ENCODE measurements at places on chromosomes 12 and 14. TPM values are rescaled to one million over a fixed set of nuclear protein-coding genes. Genes with fewer than 3 reads are reported as not detected.

The OVCH1 gene
- not detected for total RNA-seq

GRCh38 chr12:75990189-75990912, 41.2 kb downstream of the PHLDA1 start:
- peaks cover 3% of the 10 kb centered on the region for H3K27me3 ChIP-seq
- peaks cover 17% of the 10 kb centered on the region for H3K4me1 ChIP-seq
- no peak overlapping the region for H3K27ac ChIP-seq

DNA sequence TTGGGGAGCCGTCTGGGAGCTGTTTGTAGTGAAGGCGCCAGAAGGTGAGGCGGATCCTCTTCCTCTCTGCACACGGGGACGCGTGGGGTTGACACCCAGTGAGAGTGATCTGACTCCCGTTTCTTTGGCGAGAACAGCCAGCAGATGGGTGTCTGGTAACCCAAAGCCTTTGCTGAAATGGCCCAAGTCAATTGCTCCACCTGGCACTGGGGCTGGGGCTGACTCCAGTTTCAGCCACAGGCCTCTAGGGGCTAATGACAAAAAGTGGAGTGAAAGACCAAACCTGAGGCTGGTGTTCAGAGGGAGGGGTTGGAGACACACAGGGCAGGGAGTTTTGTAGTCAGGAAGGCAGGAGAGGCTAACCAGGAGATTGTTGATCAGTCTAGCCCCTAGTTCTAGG, 87.0 kb downstream of the FRMD6 start:
- DNase-seq, result no peak
- no peaks in the 10 kb centered on the region for H3K36me3 ChIP-seq
- no peak overlapping the region for H3K4me3 ChIP-seq

GRCh38 chr12:95877622-95878021, 18.9 kb downstream of the SNRPF start:
- no peak overlapping the region for H3K4me3 ChIP-seq
- no peaks in the 10 kb centered on the region for H3K27me3 ChIP-seq
- peaks cover 18% of the 10 kb centered on the region for H3K36me3 ChIP-seq
- no peak overlapping the region for H3K27ac ChIP-seq
- no peaks in the 10 kb centered on the region for H3K4me1 ChIP-seq
- no peak for DNase-seq

The PARPBP gene
- 20.5 TPM for total RNA-seq

The NELL2 gene
- 147 TPM for total RNA-seq

DNA sequence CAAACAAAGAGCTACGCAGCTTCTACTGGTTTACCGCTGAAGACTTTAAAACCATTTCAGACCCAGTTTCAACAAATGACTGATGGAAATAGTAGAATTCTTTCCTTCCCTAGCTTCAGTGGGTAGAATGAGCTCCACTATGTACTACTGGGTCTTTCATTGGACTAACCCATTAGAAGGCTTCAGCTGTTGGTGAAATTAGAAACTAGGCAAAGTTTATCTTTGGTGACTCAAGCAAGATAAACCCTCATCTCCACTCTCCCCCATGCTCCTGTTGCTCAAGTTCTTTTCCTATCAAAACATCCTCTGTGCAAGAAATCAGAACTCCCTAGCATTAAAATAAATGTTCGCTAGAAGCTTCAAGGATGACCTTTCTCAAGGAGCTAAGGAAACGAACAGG, 159.2 kb downstream of the PAWR start:
- no peaks in the 10 kb centered on the region for H3K27me3 ChIP-seq
- H3K36me3 ChIP-seq, result no peaks in the 10 kb centered on the region
- no peak overlapping the region for H3K27ac ChIP-seq
- no peaks in the 10 kb centered on the region for H3K4me1 ChIP-seq
- no peak for DNase-seq
- H3K4me3 ChIP-seq, result no peak overlapping the region

GRCh38 chr12:66365718-66366490, 63.6 kb downstream of the HELB start:
- no peak for DNase-seq
- no peak overlapping the region for H3K4me3 ChIP-seq
- H3K27ac ChIP-seq, result no peak overlapping the region
- peaks cover 5% of the 10 kb centered on the region for H3K36me3 ChIP-seq

DNA sequence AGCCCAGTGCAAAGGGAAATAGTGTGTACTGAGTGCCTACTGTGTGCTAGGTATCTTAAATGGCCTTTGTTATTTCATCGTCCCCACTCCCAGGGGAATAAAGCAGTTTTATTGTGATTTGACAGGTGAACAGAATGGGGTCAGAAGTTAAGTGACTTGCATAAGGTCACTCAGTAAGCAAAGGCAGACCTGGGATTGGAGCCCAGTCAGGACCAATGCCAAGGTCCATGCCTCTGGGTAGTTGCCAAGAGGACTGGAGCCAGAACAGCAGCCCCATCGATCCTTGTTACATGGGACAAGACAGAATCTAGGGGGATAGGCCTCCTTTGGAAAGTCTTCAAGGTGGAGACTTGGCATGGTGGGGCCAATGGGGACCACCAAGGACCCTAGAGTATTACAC, 227.4 kb upstream of the PWP1 start:
- no peaks in the 10 kb centered on the region for H3K27me3 ChIP-seq
- H3K4me3 ChIP-seq, result no peak overlapping the region
- H3K4me1 ChIP-seq, result no peaks in the 10 kb centered on the region
- H3K27ac ChIP-seq, result no peak overlapping the region
- no peaks in the 10 kb centered on the region for H3K36me3 ChIP-seq

The HCAR2 gene
- not detected for total RNA-seq

DNA sequence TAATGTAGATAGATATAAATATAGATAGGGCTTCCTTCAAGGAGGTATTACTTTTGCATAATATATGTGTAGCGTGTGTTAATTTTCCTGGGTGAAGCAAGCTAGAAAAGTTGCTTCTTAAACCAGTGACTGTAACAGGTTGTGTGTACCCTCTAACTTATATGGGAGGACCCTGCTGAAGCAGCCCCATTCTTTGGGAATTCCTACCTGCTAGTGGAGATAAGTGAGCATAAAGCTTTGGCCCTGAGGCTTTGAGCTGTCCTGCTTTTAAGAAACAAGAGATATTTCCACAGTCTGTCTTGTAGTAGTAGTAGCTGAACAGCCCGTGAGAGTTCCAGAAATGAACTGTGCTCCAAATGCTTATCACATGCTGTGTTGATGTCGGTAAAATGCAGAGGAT, 8.6 kb downstream of the RMST start:
- H3K27me3 ChIP-seq, result peaks cover 3% of the 10 kb centered on the region
- H3K36me3 ChIP-seq, result no peaks in the 10 kb centered on the region
- H3K27ac ChIP-seq, result no peak overlapping the region
- no peak overlapping the region for H3K4me3 ChIP-seq

DNA sequence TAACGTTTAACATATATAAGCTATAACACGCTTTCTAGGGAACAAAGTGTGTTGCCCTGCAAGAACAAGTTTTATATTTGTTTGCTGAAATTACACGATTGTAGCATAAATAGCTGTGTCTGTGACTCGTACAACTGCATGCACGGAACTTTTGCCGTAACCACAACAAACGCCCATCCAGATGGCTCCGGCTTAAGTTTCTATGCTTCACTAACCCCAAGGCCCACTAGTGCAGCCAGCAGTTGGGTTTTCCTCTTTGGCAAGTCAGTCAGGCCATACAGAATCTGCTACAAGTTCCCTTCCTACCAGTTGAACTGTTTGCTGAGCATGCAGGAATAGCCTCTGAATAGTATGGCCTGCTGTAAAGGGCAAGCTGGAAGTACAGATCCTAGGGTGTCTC, 12.1 kb downstream of the CSRP2 start:
- H3K27me3 ChIP-seq, result peaks cover 8% of the 10 kb centered on the region
- no peaks in the 10 kb centered on the region for H3K4me1 ChIP-seq
- no peak overlapping the region for H3K27ac ChIP-seq
- no peaks in the 10 kb centered on the region for H3K36me3 ChIP-seq
- H3K4me3 ChIP-seq, result no peak overlapping the region

DNA sequence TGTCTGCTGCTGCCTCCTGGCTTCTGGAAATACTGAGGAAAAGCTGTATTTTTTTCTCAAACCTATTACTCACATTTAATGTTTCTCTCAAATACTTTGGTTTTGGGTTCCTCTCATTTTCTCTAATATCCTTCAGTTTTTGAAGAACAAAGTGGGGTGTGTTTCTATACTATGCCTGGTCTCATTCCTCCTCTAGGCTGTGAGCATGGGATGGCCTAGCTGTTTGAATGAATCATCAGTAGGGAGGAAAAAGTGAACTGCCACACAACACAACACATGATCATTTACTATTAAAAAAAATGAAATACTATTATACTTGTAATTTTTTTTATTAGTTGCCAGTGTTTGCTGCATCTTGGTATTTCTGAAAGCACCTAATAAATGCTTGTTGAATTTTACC, 11.3 kb upstream of the SMCO3 start:
- H3K4me3 ChIP-seq, result no peak overlapping the region
- H3K36me3 ChIP-seq, result no peaks in the 10 kb centered on the region
- peaks cover 3% of the 10 kb centered on the region for H3K27me3 ChIP-seq
- no peak overlapping the region for H3K27ac ChIP-seq
- H3K4me1 ChIP-seq, result no peaks in the 10 kb centered on the region

GRCh38 chr12:53056901-53057300, 7.0 kb downstream of the TNS2 start:
- no peaks in the 10 kb centered on the region for H3K36me3 ChIP-seq
- no peak overlapping the region for H3K4me3 ChIP-seq
- H3K27ac ChIP-seq, result no peak overlapping the region
- no peak for DNase-seq
- H3K4me1 ChIP-seq, result peaks cover 8% of the 10 kb centered on the region

GRCh38 chr12:129423041-129423580, 480.7 kb downstream of the TMEM132D start:
- H3K4me1 ChIP-seq, result no peaks in the 10 kb centered on the region
- no peaks in the 10 kb centered on the region for H3K36me3 ChIP-seq
- no peak overlapping the region for H3K27ac ChIP-seq
- H3K27me3 ChIP-seq, result no peaks in the 10 kb centered on the region
- no peak overlapping the region for H3K4me3 ChIP-seq

The ANAPC5 gene
- 135 TPM for total RNA-seq

DNA sequence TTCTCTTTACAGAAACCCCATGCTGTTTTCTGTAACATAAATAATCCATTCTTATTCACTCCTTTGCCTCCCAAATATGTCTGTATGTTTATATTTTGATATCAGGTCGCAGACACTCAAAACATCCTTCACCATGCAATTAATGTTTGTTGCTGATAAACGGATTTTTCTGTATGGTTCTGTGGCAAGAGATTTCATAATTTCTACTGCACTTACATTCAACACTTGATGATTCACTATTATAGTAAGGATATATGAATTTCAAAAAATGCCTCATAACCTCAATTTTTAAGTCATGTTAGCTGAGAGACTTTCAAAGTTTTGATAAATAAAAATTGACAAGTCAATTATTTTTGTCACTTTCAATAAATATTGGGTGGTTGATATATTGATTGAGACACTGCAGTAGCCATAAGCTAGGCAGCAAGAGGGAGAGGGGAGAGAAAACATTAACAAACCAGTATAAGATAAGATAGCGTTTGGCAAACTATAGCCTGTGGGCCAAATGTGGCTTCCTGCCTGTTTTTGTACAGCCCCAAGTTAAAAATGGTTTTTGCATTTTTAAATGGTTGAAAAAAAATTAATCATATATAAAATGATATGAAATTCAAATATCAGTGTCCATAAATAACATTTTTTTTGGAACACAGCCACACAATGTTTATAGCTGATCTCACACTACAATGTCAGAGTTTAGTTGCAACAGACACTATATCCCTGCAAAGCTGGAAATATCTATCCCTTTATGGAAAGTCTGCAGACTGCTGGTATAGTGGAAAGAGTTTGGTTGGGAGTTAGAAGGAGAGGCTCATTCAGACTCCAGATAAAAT, 18.3 kb downstream of the ALDH6A1 start:
- H3K4me3 ChIP-seq, result no peak overlapping the region
- no peak for DNase-seq
- no peak overlapping the region for H3K27ac ChIP-seq
- H3K36me3 ChIP-seq, result peaks cover 5% of the 10 kb centered on the region
- no peaks in the 10 kb centered on the region for H3K4me1 ChIP-seq

GRCh38 chr14:63299351-63300110, 19.2 kb downstream of the GPHB5 start:
- H3K4me3 ChIP-seq, result no peak overlapping the region
- H3K36me3 ChIP-seq, result no peaks in the 10 kb centered on the region
- H3K27ac ChIP-seq, result no peak overlapping the region
- DNase-seq, result no peak
- peaks cover 14% of the 10 kb centered on the region for H3K27me3 ChIP-seq

DNA sequence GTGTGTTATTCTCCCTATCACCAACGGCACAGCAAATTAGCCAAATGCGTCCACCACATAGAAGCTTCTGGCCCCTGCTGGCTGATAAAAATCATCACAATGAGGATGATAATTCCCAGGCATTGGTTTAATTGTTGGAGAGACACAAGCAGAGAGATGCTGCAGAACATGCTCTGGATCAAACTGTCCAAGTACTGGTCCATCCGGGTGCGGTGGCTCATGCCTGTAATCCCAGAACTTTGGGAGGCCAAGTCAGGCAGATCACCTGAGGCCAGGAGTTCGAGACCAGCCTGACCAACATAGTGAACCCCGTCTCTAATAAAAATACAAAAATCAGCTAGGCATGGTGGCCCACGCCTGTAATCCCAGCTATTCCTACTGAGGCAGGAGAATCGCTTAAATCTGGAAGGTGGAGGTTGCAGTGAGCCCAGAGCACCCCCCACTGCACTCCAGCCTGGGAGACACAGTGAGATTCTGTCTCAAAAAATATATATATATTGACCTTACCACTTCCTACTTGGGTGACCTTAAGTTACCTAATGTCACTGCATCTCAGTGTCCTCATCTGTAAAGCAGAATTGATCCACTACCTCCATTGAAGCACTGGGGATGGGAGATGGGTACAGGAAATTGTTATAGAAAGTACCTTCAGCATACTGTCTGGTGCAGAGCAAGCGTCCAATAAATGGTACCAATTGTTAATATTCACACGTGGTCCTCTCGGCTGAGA, 83.7 kb upstream of the EGLN3 start:
- H3K27me3 ChIP-seq, result peaks cover 10% of the 10 kb centered on the region
- H3K4me3 ChIP-seq, result no peak overlapping the region
- peaks cover 6% of the 10 kb centered on the region for H3K36me3 ChIP-seq
- no peak overlapping the region for H3K27ac ChIP-seq
- no peak for DNase-seq

- H3K27me3 ChIP-seq, result no peaks in the 10 kb centered on the region
- DNase-seq, result no peak
- no peak overlapping the region for H3K4me3 ChIP-seq
- no peak overlapping the region for H3K27ac ChIP-seq
- no peaks in the 10 kb centered on the region for H3K4me1 ChIP-seq
Measured at GRCh38 chr14:41062826-41063225, 543.9 kb upstream of the LRFN5 start.

GRCh38 chr14:33997611-33998010, 46.7 kb upstream of the EGLN3 start:
- H3K36me3 ChIP-seq, result peaks cover 4% of the 10 kb centered on the region
- peaks cover 28% of the 10 kb centered on the region for H3K27me3 ChIP-seq
- no peak for DNase-seq

- no peak overlapping the region for H3K4me3 ChIP-seq
- DNase-seq, result no peak
- peaks cover 35% of the 10 kb centered on the region for H3K27me3 ChIP-seq
- peaks cover 2% of the 10 kb centered on the region for H3K36me3 ChIP-seq
- no peak overlapping the region for H3K27ac ChIP-seq
Measured at GRCh38 chr12:10001171-10001776, 2.4 kb upstream of the CLEC1B start.
